ENCODE measurements at places on chromosomes 13 and 19.

- no peak for DNase-seq
Measured at GRCh38 chr13:53137779-53138178, 109.2 kb downstream of the OLFM4 start.

GRCh38 chr13:56923626-56924140 lies 217.0 kb upstream of the PRR20A start:
- no peak for DNase-seq

DNA sequence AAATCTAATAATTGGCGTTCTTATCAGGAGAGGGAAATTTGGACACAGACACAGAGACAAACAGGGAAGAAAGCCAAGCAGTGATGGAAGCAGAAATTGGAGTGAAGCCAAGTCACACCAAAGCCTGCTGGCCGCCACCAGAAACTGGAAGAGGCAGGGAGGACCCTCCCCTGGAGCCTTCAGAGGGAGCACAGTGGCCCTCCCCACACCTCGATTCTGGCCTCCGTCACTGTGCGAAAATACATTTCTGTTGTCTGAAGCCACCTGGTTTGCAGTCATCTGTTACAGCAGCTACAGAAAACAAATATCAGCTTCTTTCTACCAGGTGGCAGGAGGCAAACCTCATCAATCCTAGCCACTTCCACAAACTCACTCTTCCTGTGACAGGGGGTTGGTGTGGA lies 8.3 kb upstream of the TLE6 start:
- no peak for DNase-seq

- no peak for DNase-seq
Measured at GRCh38 chr13:113040597-113041292, 64.8 kb upstream of the F7 start.

DNA sequence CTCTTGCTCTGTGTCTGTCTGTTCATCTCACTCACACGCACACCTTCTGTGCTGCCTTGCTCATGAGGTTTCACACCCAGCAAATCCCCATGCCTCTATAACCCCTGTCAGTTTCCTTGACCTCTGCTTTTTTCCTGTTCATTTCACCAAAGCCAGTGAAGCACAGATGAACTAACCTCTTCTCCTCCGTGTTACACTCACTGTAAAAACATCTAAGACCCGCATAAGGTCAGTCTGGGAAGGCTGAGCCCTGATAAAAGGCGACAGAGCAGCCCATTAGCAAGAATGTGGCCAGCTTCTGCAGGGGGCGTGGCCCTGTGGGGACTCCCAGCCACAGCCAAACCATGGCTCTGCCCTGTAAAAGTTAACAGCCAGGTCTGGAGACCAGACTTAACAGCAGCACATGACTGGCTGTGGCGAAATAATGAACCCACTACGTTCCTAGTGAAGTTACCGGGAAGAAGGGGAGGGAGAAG lies 42.8 kb upstream of the NPAS1 start:
- DNase-seq = peak; percentile 51

Data from retina (tissue), 1 donor.